Smooth muscle cell of trachea (primary cell): ENCODE measurements at places on chromosomes 6 and 20. TPM values are rescaled to one million over a fixed set of nuclear protein-coding genes. Genes with fewer than 3 reads are reported as not detected.

ADGRG6 gene
- 0.33 and 1.7 TPM in 2 replicates for total RNA-seq

RBBP8NL gene
- not detected in 2 replicates for total RNA-seq

NHLRC1 gene
- total RNA-seq: 4.7 and 5.6 TPM in 2 replicates

SLC52A3 gene
- total RNA-seq: not detected in 2 replicates

DNMT3B gene
- total RNA-seq: 1.7 and 3.8 TPM in 2 replicates

PAX1 gene
- not detected in 2 replicates for total RNA-seq

DDO gene
- total RNA-seq: 0.29 and 0.66 TPM in 2 replicates

RSPH9 gene
- total RNA-seq: 1.0 and 1.8 TPM in 2 replicates

ECT2L gene
- 0.50 TPM in 1 of 2 replicates, not detected in the other for total RNA-seq

GPSM3 gene
- total RNA-seq: 1.3 and 1.8 TPM in 2 replicates

CLPSL1 gene
- not detected in 2 replicates for total RNA-seq

UST gene
- 18.2 and 34.9 TPM in 2 replicates for total RNA-seq

BTNL2 gene
- total RNA-seq: not detected in 2 replicates

OR2B6 gene
- not detected in 2 replicates for total RNA-seq

RIPOR2 gene
- 0.15 and 0.83 TPM in 2 replicates for total RNA-seq

NRN1 gene
- 0.29 and 0.83 TPM in 2 replicates for total RNA-seq

CCM2L gene
- total RNA-seq: not detected in 2 replicates

LAMA2 gene
- 92.6 and 152 TPM in 2 replicates for total RNA-seq

STX11 gene
- 0.50 and 0.87 TPM in 2 replicates for total RNA-seq

HLA-DMB gene
- total RNA-seq: 0.50 and 1.5 TPM in 2 replicates

CRISP1 gene
- total RNA-seq: not detected in 2 replicates

RBPJL gene
- not detected in 2 replicates for total RNA-seq

HSPA12B gene
- 2.6 and 5.1 TPM in 2 replicates for total RNA-seq

KIAA0408 gene
- 1.8 and 3.8 TPM in 2 replicates for total RNA-seq

BRD2 gene
- total RNA-seq: 102 and 104 TPM in 2 replicates

KCNS1 gene
- 0.29 and 2.5 TPM in 2 replicates for total RNA-seq

METTL24 gene
- total RNA-seq: 0.33 and 0.44 TPM in 2 replicates

CYP39A1 gene
- 1.3 and 1.7 TPM in 2 replicates for total RNA-seq

OPN5 gene
- total RNA-seq: not detected in 2 replicates

PHACTR1 gene
- total RNA-seq: 1.5 and 2.3 TPM in 2 replicates

IRF4 gene
- total RNA-seq: under 0.01 and 0.99 TPM in 2 replicates

GOPC gene
- total RNA-seq: 32.4 and 39.2 TPM in 2 replicates

ZFP57 gene
- 0.17 and 0.29 TPM in 2 replicates for total RNA-seq

CYB5R4 gene
- 5.0 and 6.0 TPM in 2 replicates for total RNA-seq

FAM50B gene
- 9.2 and 11.9 TPM in 2 replicates for total RNA-seq

SNRNP48 gene
- total RNA-seq: 9.4 and 15.9 TPM in 2 replicates

TASP1 gene
- total RNA-seq: 5.6 and 9.5 TPM in 2 replicates

DEFB124 gene
- not detected in 2 replicates for total RNA-seq

EYS gene
- total RNA-seq: 0.29 and 0.50 TPM in 2 replicates

CD93 gene
- 1.0 TPM in 1 of 2 replicates, not detected in the other for total RNA-seq

CCN6 gene
- total RNA-seq: not detected in 2 replicates

BMP2 gene
- 4.2 and 20.7 TPM in 2 replicates for total RNA-seq

FNDC1 gene
- total RNA-seq: 0.17 TPM in 1 of 2 replicates, not detected in the other

KCNQ2 gene
- under 0.01 TPM in 1 of 2 replicates, not detected in the other for total RNA-seq

FAXC gene
- 0.66 and 1.3 TPM in 2 replicates for total RNA-seq

E2F1 gene
- 1.8 and 4.5 TPM in 2 replicates for total RNA-seq

GPR6 gene
- not detected in 2 replicates for total RNA-seq

UNC93A gene
- not detected in 2 replicates for total RNA-seq

TCF15 gene
- total RNA-seq: not detected in 2 replicates

CST4 gene
- not detected in 2 replicates for total RNA-seq

DEF6 gene
- total RNA-seq: 0.50 and 0.87 TPM in 2 replicates

MCUR1 gene
- 9.1 and 12.5 TPM in 2 replicates for total RNA-seq

PDE7B gene
- 45.7 and 48.1 TPM in 2 replicates for total RNA-seq

ENPP3 gene
- 0.15 and 0.33 TPM in 2 replicates for total RNA-seq

AKAP12 gene
- total RNA-seq: 155 and 204 TPM in 2 replicates

RNF144B gene
- total RNA-seq: 1.0 and 1.2 TPM in 2 replicates

XKR7 gene
- total RNA-seq: under 0.01 TPM in 1 of 2 replicates, not detected in the other
